Fibroblast of mammary gland (primary cell): ENCODE measurements at places on chromosomes 2 and 18.

GRCh38 chr2:46448641-46449040 lies 30.7 kb upstream of the TMEM247 start:
- no peak for DNase-seq

DNA sequence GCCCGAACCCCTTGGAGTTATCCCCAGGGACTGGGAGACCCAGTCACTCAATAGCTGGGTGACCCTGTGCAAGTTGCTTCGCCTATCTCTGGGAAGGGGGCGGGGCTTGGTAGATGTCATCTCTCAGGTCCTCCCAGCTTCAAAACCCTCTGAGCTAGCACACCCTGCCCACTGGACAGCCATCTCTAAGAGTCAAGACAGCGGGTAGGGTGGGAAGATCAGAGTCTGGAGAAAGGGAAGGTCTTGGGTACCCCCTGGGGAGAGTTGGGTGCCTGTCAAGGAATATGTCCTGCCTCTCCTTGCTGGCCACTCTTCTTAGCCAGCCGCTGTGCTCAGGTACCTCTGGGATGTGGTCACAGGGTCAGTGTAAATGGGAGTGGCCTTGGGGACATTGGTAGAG lies 8.0 kb downstream of the GLI2 start:
- DNase-seq, result no peak

DNA sequence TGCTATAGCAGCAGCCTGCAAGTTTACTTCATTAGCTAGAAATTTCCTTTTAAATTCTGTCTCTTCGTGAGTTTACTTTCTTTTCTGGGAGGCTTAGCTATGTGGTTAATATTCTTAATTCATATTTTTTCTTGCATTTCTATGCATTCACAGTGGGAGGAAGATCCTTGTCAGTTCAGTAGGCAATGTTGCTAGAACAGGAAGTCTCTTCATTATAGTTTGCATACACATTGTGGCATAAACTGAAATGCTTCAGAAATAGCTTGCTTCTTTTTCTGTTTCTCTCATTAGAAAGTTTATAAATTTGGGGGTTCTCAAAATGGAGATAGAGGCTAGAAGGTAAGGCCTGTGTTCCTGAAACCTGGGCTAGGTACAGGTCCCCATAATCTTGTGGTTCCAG lies 8.1 kb upstream of the ARHGAP15 start:
- no peak for DNase-seq

- DNase-seq, result no peak
Measured at GRCh38 chr2:222701721-222702131, 30.3 kb downstream of the MOGAT1 start.

DNA sequence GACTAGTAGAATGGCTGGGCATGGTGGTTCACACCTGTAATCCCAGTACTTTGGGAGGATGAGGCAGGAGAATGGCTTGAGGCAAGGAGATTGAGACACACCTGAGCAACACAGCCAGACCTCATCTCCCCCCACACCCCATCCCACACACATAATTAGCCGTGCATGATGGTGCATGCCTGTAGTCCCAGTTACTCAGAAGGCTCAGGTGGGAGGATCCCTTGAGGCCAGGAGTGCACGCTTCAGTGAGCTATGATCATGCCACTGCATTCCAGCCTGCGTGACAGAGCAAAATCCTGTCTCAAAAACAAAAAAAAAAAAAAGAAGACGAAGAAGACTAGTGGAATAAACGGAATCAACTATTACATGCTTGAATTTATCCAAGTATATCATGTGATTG lies 150.0 kb downstream of the STK39 start:
- no peak for DNase-seq

GRCh38 chr2:237911363-237912017 lies 52.1 kb downstream of the RAMP1 start:
- DNase-seq, result no peak

GRCh38 chr2:202627042-202627441 lies 7.7 kb upstream of the FAM117B start:
- no peak for DNase-seq

- DNase-seq, result peak; percentile 6
Measured at GRCh38 chr2:163465440-163465839, 270.4 kb downstream of the FIGN start.

DNA sequence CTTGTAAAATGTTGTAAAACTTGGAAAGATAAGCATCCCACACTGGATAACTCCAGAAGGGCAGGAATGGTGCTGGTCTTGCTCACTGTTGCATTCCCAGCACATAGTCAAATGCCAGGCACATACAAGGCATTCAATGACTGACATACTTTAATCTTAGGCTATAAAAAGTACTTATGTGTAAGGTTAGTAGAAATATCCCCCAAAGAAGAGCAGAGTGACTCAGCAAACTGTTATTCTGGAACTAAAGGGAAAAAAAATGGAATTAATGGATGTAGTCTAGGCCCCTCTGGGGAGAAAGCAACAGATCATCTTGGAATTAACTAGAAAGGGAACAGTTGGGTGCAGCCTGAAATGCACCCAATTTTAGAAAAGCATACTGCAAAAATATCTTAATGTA lies 9.0 kb downstream of the ZBTB14 start:
- no peak for DNase-seq

- no peak for DNase-seq
Measured at GRCh38 chr2:212477571-212477970, 61.0 kb downstream of the ERBB4 start.

GRCh38 chr2:26672818-26673393 lies 19.6 kb upstream of the KCNK3 start:
- no peak for DNase-seq

GRCh38 chr18:68498185-68498584 lies 216.7 kb downstream of the TMX3 start:
- no peak for DNase-seq

DNA sequence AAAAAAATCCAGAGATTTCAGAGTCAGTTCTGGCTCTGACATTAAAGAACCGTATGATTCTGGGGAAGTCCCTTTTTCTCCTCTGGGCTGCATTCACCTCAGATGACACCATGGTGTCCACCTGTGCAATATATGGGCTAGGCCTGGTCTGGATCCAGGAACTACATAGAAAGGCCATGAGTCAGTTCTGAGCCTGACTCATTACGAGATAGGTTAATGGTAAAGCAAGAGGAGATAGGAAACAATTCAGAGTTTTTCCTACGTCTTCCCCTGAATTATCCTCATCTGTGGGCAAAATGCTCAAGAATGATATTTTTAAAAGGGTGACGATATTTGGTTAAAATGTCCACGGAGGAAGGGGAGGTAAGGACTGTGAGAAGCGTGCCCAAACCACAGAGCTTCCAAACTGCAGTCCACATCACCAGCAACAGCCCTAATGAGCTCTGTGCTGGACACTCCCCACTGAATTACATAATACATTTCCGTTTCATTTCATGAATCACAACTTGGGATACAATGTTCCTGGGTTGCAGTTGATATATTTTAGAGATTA lies 180.1 kb upstream of the OSR1 start:
- DNase-seq, result peak; percentile 97

- peak; percentile 93 for DNase-seq
Measured at GRCh38 chr2:105375001-105375561, 23.8 kb downstream of the FHL2 start.

GRCh38 chr2:24908461-24908901 lies 11.6 kb downstream of the ADCY3 start:
- DNase-seq, result no peak

DNA sequence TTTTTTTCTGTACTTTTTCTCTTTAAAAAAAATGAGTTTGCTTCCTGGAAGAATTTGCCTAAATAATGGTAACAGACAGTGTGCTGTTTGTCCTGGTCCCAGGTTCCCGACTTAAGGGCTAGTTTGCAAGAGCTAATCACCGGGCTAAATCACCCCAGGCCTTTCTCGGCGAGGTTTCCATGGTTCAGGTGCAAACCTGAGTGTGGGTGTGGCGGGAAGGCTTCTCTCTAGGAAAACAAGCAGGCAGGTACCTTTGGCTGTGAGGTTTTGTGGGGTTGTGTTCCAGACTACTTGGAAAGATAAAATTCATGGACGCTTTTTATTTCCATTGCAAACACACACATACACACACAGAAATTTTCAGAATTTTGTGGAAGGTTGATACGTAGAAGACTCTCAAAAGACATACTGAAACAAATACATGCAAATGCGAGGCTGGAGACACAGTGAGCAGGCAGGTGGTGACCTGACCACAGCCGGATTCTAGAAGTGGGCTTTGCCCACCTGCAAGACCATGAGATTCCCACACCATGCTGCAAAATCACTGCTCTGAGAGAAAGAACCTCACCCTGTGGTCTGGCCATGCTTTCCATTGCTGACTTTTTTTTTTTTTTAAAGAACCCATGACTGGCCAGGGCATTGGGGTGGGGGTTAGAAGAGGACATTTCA lies 815 bp downstream of the CNDP1 start:
- DNase-seq, result no peak

DNA sequence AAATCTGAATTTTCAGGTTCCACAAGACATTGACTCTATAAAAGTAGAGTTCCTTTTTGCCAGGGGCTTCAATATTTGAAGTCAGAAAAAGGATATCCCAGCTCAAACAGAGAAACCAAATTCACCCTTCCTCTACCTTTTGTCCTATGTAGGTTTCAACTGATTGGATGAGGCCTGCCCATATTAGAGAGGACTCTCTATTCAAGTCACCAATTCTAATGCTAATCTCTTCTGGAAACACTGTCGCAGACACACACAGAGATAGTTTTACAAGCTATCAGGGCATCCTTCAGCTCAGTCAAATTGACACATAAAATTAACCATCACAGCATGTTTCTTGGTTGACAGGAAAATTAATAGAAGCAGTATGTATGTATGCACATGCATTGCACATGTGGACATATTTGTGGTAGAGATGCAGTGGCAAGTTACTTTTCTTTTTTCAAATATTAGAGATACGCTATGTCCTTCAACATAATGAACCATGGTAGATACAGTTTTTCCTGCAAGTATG lies 207.1 kb downstream of the RAD51AP2 start:
- no peak for DNase-seq

DNA sequence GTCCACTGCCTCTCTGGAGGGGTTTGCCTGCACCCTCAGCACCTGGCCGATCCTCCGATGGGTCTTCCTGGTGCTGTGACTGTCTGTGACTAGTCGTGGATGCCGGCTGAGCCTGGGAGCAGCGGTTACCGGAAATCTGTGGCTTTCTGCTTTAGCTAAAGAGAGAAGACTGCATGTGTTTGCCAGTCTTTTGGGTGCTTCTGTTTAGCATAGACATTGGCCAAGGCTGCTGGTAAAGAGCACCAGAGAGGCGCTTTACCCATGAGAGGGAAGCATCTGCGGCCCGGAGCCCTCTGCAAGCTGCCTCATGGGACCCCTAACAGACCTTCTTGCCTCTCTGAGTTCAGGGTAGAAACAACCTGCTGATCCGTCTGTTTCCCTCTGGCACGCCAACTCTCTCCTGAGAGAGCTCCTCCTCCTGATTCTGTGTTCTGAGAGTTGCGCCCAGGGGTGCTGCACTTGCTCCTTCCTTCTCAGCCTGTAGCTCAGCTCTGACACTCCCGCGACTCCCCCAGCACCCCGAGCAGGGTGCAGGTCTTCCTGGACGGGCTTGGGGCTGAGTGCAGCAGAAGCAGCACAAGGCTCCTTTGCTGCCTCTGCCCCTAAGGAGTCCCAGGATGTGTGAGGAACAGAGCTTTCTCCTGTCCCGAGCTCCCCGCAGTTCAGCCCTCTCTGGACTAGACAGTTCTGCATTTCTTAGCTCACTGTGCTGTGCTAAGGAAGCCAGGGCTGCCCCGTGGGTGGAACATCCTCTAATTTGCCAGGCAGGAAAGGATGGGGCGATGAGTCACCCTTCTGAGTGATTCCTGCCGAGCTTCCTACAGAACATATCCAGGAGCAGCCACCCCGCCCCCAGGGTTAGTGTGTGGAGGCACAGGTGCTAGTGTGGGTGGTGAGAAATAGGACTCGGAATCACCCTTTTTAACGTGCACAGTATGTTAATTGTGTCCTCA lies 203.2 kb downstream of the SH3RF3 start:
- DNase-seq, result peak; percentile 98

DNA sequence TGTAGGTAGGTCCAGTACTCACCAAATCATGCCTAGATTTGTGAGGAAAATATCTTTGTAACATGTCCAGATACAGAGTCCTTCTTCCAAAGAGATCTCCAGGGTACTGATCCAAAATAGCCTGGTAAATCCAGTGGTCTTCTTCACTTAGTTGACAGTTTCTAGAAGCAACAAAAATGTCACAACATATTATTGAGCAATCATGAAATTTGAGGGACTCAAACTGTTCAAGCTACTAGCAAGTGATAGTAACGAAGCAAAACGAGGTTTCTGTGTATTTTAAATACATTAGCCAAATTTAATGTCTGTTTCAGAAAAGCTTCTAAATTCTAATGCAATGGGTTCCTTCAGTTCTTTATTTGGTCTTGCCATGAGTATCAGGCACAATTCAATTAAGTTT lies 142.8 kb downstream of the CCDC148 start:
- DNase-seq, result no peak

DNA sequence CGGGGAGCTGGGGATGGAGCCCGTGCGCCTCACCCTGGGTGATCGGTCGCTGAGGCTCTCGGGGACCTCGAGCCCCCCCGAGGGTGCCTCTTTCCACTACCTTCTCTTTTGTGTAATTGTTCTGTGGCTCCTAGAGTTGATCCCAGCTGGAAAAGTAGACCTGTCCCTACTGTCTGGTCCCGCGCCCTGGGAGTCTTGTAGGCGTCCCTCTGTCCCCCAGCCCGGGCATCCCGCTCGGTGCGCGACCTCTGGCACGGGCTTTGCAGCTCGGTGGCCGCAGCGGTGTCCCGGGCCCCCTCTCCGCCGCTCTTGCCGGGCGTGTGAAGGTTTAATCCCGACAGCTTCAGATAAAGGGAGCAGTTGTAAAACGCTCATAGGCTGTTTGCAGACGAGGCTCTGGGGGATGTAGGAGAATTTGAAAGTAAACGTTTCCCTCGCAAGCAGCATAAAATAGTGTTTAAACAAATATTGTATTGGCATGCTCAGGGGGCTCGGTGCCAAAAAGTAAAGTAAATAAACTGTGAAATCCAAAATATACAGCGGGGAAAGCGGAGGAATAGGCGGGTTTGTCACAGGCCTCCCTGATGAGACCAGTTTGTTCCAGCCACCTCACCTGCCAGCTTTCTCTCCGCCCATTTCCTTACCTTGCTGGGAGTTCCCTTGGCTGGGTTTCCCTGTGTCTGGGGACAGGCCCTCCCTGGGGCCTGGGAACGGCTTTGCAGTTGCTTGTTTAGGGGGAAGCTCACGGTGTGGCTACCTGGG lies 1.9 kb downstream of the GLI2 start:
- peak; percentile 42 for DNase-seq

DNA sequence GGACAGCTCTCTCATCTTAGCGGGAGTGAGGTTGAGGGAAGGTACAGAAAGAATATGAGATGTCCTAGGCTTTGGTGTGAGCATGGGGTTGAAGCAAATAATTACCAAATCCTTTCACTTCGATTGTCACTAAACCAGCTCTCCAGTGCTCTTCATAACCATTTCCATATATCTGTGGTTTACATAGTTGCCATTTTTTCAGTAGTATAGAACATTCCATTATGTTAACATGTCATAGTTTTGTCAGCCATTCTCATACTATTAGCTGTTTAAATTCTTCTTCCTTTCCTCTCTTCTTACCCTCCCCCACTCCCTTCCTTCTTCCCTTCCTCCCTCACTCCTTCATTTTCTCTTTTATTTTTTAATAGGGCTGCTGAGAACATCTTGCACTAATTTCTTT lies 205.9 kb downstream of the BABAM2 start:
- no peak for DNase-seq
